Esophagus squamous epithelium (tissue), 5 donors: ENCODE measurements at places on chromosomes 1 and 21.

DNA sequence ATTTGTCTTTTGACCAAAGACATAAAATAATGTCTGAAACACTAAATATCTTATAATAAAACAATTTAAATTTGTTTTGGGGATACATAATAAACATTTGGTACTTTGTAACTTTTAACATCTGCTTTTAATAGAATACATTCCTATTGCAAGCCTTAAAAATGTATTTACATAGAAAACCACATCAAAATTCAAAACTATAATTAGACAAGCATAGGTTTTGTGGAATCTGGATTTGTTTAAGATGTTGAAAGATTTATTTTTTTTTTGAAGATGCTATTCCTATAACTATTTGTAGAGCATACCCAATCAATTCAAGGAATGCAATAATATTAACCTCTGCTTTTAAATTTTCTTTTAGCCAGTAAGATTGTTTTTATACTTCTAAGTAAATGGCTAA, 125.7 kb downstream of the FMN2 start:
- DNase-seq, result no peak

GRCh38 chr1:94081566-94082344, 39.2 kb downstream of the ABCA4 start:
- DNase-seq, result no peak

- no peak for DNase-seq
Measured at GRCh38 chr1:169326956-169327268, 40.7 kb downstream of the NME7 start.

GRCh38 chr21:21230672-21231071, 232.5 kb downstream of the NCAM2 start:
- no peak for DNase-seq

DNA sequence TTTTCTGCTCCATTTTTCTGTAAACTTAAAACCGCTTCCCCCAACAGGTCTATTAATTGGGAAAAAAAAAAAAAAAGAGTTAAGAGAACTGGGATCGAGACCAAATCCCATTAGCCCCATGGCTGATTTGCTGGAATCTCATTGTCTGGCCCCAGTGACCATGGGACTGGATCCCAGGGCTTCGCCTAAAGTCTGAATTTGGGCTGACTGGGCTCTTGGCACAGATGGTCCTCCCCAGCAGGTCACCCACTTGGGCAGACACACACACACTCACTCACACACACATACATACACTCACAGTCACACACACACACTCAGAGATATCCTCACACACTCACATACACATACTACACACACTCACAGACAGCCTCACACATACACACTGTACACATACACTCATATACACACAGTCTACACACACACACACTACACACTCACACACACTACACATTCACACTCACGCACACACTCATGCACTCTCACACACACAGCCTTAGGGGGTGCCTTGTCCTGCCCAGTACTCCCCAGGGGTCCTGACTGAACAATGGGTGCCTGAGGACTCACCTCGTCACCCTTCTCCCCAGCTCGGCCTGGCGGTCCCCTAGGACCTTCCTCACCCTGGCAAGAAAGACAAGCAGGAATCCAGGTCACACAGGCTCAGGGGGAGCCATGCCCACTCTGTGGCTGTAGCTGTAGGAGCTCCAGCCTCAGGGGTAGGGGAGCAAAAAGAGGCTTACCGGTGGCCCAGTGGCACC, 7.5 kb downstream of the COL9A2 start:
- DNase-seq, result no peak
